ENCODE measurements at places on chromosomes 1 and 21.

DNA sequence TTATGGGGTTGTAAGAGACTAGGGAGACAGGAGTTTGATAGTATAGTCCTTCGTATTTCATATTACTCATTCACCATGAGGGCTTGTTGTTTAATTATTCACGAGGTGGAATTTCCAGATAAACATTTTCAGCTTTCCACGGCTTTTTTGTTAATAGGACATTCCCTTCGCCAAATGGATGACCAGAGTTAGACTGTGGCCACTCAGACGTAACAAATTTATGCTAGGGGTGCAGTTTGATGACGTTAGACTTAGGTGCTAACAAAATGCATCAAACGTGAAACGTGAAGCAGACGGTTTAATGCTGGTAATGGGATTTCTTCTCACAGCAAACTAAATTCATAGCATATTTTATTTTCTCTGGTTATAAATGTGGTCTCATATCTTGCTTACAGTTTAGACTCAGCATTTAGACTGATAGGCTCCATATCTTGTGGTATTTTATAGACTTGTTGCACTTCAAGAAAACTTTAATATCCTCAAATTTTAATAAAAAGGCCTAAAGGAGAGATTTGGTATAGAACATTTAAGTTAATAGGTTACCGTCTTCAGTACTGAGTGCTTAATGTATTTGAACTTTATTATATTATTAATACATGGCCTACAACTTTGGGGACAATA, 2.3 kb downstream of the DHX9 start:
- no peak for DNase-seq

GRCh38 chr1:165562571-165562970, 18.8 kb downstream of the LRRC52 start:
- no peak for DNase-seq

DNA sequence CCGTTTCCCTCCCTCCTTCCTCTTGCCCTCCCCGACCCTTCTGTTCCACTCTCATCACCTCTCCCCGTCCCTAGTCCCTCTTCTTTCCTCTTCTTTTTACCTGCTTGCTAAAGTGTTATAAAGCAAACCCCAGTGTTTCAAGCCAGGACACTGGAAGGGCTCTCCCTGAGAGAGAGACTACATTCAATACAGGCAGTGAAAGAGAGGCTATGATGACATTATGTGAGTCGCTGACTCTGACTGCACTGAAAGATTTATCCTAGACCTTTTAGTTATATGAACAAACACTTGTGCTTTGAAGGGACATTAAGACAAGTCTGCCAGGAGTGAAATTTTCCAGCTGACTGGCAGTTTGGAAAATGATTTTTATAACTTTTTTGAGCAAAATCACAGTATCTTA, 155.7 kb downstream of the S1PR1 start:
- DNase-seq = no peak

DNA sequence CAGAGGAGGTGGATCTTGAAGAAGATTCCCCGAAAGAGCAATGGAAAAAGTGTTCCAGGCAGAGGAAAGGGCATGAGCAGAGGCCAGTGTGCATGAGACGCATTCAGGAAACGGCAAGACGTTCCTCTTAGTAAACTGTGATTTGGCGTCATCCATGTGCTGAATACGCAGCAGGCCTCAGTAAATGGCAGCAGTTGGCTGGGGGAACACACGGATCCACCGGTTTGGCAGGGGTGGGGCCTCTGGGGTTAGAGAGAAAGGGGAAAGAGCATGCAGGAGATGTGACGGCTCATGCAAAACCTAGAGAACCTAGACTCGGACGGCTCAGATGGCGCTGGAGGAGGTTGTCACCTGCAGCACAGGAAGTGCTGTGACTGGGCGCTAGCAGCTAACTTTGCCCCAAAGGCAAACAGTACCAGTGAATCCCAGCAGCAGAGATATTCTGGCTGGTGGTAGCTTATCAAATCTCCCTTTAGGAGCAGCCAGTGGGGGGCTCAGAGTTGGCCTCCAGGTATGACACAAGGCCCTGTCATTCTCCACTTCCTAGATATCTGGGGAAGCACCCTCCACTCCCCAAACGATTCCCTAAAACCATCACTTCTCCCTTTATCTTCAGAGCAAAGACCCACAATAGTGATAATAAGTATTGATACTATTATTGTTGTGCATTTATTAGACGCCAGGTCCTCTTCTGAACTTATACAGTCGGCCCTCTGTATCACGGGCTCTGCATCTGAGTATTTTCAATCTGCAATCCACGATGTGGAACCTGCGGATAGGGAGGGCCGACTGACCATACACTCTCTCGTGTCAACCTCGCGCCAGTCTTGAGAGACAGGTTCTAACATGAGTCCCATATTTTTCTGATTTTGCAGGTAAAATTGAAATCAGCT, 7.6 kb downstream of the LAPTM5 start:
- no peak for DNase-seq

DNA sequence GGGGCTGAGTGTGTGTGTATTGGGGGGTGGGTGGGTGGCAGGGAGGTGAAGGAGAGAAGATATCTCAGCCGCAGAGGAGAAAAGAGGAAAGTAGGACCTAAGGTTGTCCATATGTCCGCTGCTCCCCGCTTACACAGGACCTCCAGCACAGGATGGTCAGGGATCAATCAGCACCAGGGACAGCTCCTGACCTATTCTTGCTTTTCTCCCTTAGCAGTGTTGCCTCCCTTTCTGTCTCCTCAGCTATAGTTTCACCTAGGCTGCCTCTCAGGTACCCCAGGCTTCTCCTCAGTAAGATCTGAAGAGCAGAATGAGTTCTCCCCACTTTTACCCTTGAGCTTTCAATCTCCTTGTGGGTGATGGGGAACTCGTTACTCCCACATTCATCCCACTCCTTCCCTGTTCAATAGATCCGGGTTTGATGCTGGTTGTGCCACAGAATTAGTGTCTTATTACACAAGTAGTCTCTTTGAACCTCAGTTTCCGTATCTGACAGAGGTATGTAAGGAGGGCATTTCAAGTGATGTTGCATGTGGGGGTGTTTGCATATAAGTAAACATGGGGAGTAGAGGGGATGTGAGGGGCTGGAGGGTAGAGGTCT, 1.4 kb upstream of the DPH2 start:
- DNase-seq = no peak

DNA sequence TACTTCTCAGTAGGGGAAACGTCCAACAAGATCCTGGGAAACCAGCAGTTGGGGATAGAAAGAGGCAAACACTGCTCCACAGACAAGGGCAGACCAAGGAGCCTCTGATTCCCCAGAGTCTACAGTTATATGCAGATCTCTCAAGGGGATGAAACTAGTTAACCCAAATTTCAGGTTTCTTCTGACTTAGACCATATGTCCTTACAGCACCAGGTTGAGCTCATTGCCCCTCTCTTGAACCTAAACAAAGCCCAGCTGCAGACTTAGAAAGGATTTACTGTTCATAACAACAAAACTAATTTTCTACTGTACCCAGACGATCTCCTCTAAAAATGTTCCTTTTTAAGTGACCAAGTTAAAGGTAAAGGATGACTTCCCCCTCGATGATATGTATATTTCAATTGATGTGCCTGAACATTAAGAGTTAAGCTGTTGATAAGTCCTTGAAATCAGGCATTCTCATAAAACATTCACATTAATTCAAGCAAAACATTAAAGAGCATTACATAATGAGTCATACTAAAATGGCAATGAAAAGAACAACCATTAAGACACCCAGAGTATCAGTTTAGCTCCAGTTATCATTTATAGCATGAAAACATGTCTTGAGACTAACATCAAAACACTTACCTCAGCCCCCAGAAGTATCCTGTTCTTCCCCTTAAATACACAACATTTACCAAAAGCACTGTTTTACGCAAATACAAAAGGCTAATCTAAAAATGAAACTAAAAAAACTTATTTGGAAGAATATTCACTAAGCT, 24.1 kb downstream of the SMYD3 start:
- no peak for DNase-seq

DNA sequence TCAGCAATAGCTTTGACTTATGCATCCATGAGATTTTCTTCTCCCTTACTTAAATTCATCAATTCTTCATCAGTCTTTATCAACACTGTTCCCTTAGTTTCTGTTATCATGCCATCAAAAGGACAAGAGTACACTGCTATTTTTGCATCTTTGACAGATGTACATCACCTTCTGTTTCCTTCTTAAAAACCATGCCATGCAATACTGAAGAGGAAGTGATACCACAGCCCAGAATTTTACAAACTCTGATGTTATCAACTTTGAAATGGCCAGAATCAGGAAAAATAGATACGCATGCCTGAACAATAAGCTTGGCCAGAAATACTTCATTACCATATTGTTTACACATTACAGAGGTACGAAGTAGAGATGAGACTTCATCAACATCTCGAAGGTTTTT, 21.1 kb downstream of the FMO5 start:
- DNase-seq = no peak

DNA sequence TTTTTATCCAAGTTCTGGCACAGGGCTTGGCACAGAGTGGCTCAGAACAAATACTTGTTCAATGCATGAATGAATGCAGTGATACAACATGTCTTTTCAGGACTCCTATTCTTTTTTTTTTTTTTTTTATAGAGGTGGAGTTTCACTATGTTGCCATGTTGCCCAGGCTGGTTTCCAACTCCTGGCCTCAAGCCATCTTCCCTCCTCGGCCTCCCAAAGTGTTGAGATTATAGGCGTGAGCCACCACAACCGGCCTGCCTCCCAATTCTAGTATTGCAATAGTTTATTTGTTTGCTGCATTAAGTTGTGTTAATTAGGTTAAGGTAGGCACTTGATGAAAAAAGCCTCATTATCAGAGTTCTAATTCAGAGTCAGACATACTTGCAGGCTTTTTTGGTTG, 17.9 kb downstream of the UBE4B start:
- DNase-seq = no peak

GRCh38 chr1:16028237-16029002, 6.6 kb downstream of the CLCNKA start:
- DNase-seq = no peak

DNA sequence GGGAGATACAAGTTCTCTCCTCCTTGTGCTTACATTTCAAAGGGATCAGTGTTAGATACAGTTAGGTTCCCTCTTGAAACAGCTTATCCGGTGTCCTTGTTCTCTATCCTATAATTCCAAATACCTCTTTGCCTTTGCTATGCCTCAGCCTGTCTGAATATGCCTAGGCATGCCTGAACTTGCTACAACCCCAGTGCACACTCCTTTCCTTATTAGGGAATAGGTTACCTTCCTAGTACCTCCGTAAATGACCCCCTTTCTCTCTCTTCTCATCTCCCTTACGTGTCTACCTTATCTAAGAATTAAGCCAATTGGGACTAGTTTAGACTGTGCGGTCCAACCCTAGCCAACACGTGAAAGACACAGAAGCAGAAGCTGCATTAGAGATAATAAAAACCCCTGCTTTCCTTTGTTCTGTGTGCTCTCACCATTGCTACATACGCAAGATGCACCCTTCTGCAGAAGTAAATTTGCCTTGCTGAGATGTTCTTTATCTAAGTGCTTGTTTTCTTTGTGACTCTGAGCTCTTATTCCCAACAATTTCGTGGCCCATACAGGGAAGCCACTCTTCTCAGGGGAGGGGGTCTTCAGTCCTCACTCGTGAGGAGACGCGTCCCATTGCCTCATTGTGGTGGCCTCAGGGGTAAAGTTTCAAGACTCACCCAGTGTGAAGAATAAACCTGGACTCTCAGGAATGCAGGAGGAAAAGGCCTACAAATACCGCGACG, 802.1 kb downstream of the PLA2G4A start:
- DNase-seq = no peak

- DNase-seq = no peak
Observed at GRCh38 chr1:201748335-201748734, 80.6 kb upstream of the IPO9 start.

DNA sequence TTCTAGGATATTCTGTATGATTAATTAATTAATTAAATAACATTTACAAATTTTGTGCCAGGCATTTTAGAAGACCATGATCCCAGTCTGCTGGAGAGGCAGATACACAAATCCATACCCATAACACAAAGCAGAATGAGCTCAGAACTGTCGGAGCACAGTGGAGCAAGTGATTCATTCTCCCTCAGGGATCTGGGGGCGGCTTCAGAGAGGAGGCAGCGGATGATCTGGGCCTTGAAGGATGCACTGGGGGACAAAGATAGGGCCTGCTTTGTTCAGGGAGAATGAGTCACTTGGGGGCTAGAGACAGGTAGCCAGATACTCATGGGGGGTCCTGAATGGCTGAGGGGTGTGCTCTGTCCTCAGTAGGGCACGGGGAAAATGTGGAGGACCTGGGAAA, 50.9 kb upstream of the TRABD2B start:
- peak; percentile 7 for DNase-seq

- DNase-seq = no peak
Observed at GRCh38 chr21:25834381-25834780, 99.6 kb downstream of the GABPA start.

- no peak for DNase-seq
Observed at GRCh38 chr1:7116001-7116400, 330.7 kb downstream of the CAMTA1 start.

DNA sequence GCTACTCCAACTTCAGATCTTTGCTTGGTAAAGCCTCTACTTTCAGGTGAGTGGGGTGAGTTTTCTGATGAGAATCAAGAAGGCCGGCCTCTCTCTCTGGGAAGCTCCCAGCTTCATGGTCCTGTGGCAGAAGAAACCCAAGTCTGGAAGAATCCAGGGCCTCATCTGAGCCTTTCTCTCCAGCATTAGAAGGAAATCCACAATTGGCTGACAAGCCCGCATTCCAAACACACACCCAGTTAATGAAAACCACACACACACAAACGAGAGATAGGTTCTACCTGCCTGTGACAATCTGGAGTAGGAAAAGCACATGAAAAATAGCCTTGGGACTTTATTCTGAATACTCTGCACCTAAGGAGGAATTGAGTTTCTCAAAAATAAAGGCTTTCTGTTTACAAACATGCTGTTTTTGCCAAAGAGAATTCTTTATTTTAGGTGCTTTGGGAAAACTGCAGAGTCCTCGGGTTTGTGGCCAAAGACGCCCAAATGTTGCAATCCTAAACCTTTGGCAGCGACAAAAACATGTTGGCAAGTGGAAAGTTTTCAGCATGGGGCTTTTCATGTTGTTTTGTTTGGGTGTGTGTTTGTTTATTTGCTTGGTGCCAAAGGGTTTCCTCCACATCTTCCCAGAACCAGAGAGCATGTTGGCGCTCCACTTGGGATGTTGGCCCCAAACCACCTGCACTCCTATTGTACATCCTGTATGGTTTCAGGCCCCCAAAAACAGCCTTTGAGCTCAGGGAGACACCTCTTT, 216.2 kb downstream of the SETD4 start:
- no peak for DNase-seq

- DNase-seq = no peak
Observed at GRCh38 chr1:75237316-75237715, 103.1 kb downstream of the LHX8 start.

DNA sequence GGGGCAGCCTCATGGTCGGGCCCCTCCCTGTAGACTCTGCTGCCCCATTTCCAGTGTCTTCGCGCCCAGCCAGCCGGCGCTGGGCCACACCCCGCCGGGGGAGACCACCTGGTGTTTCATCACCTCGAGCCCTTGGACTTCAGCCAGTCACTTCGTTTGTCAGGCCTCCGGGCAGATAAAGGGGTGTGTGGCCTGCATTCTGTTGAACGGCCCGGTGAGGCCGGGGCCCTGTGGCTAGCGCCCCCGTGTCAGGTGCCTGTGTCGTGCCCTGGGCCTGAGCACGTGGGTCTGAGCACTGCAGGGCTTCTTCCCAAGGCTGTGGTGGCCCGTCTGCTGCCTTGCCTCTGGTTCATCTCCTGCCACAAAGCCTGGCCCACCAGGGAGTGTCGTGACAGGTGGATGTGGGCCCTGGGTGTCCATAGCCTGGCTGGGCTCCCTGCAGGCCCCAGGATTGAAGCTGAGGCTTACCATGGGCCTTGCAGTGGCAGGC, 65.2 kb upstream of the DIP2A start:
- no peak for DNase-seq
